ENCODE measurements at places on chromosomes 4 and X.

DNA sequence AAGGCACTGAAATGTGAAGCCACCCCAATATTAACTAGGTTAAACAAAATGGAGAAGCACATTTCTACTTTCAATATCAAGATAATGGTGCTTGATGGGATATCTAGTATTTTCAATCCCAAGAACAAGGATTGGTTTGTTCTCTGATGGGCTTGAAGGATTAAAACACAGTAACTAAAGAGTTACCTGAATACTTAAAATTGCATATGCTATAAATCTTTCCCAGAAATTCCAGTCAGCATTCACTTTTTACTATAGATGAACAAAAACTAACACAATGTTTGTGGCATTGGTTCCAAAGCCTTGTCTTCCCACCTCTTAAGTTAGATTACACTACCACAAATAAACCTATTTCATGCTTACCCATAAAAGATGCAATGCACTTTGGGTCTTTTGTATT is 3.9 kb upstream of the PCDH10 start:
- no peak for DNase-seq

DNA sequence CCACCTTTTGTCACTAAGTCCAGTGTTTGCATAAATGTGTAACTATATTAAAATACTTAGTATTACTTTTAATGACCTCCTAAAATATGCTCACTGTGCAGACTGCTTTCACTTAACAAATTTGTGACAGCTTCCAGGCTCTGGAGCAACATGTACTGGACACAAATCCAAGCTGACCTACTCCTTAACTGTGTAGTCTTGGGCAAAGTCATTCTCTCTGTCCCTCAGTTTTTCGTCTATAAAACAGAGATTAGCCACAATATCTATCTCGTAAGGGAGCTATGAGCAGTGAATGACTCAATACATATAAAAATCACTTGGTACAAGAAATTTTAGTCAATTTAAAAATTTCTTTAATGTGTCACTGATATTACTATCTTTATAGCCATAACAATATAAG is 20.4 kb upstream of the RAB40A start:
- DNase-seq: no peak

DNA sequence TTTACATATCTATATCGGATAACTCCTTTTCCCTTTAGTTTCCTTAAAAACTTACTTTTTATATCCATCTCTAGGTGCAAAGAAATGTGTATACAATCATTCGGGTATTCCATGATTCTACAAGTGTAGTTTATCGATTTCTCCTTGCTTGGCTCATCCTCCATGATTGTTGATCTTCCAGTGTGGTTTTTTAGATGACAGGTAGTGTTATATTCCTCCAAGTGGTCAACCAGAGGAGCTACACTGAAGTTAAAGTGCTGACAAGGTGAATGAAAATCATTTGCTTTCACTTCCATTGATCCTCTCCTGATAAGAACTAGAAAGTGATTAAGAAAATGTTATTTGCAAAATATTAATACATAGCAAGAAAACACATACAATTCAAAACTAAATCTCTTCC is 38.5 kb downstream of the TMEM156 start:
- no peak for DNase-seq

- no peak for DNase-seq
Observed at GRCh38 chr4:106816496-106816895, 219.6 kb downstream of the DKK2 start.

- DNase-seq: no peak
Observed at GRCh38 chrX:68831405-68832100, 2.7 kb downstream of the EFNB1 start.

GRCh38 chrX:70504772-70505450 is 60.3 kb downstream of the DLG3 start:
- DNase-seq: no peak

- DNase-seq: no peak
Observed at GRCh38 chrX:104564335-104564734, 1.7 kb upstream of the IL1RAPL2 start.

DNA sequence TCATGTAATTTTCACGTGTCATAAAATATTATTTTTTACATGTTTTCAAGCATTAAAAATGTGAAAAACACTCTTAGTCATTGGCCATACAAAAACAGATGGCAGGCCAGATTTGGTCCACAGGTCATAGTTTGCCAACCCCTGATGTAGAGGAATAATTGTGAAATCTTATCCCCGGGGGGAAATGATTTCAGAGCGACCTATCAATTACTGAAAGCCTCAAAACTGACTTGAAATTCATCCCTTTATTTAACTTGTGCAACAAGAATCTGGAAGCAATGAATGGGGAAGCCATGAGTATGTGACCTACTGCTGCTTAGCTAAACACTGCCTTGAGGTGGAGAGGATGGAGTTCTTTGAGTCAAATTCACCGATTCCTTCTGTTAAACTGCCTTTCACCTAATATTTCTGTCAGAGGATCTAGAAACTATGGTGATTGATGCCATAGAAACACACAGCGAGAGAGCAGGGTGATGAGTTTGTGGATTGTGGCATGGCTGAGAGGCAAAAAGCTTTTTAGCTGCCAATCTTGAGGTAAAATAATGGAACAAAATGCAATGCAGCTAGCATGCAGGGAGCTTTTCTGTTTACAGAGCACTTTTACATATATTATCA is 30.3 kb upstream of the BRS3 start:
- no peak for DNase-seq

Measured in WERI-Rb-1 (cell line).